ENCODE measurements at places on chromosomes 1 and 21. TPM values are rescaled to one million over a fixed set of nuclear protein-coding genes. Genes with fewer than 3 reads are reported as not detected.

NBPF4 gene
- not detected for total RNA-seq

SGIP1 gene
- 12.4 TPM for total RNA-seq

ATPAF1 gene
- 34.9 TPM for total RNA-seq

DNA sequence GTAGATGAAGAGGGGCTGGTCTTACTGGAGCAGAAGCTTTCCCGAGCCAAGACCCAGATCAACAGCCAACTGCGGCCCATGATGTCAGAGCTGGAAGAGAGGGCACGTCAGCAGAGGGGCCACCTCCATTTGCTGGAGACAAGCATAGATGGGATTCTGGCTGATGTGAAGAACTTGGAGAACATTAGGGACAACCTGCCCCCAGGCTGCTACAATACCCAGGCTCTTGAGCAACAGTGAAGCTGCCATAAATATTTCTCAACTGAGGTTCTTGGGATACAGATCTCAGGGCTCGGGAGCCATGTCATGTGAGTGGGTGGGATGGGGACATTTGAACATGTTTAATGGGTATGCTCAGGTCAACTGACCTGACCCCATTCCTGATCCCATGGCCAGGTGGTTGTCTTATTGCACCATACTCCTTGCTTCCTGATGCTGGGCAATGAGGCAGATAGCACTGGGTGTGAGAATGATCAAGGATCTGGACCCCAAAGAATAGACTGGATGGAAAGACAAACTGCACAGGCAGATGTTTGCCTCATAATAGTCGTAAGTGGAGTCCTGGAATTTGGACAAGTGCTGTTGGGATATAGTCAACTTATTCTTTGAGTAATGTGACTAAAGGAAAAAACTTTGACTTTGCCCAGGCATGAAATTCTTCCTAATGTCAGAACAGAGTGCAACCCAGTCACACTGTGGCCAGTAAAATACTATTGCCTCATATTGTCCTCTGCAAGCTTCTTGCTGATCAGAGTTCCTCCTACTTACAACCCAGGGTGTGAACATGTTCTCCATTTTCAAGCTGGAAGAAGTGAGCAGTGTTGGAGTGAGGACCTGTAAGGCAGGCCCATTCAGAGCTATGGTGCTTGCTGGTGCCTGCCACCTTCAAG, 57.3 kb downstream of the LAMC2 start:
- no peak for DNase-seq

- peak; percentile 25 for DNase-seq
Measured at GRCh38 chr1:154988058-154988954, 5.1 kb upstream of the LENEP start.

DNA sequence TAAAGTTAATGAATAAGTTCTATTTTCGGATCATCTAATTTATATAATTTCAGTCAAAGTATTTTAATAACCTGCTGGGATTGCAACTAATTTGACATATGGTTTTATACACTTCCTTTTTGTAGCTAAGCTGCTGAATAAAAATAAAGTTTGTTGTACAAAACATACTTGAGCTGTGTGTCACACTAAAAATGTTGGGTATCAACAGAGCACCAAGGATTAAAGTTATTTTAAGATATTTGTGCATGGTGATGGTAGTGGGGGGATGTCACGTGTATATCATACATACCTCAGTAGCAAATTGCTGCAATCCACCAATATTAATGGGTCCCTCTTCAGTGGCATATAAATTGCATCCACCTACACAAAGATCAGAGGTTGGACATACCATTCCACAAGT, 199.6 kb downstream of the DPYD start:
- DNase-seq: no peak

GRCh38 chr21:38925478-38925877, 119.7 kb downstream of the ETS2 start:
- no peak for DNase-seq

- DNase-seq: no peak
Measured at GRCh38 chr1:199463521-199464127, 563.9 kb upstream of the NR5A2 start.

DNA sequence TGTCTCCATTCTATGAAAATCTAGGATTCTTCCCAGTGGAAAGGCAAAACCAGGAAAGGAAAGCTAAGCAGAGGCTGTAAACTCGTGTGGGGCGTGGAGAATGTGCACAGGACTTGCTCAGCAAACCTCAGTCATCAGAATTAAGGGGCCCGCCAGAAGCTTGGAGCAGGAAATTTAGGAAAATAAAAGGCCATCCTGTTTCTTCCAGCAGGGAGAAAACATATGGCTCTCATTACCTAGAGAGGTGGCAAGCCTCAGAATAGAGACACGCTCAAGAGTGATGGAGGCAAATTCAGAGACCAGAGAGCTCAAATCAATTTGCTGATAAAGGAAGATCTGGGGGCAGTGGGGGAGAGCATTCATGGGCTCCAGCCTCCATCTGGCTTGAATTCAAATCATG, 151.9 kb upstream of the KLHDC7A start:
- no peak for DNase-seq

- DNase-seq: no peak
Measured at GRCh38 chr1:116827607-116828105, 73.4 kb downstream of the CD2 start.

DNA sequence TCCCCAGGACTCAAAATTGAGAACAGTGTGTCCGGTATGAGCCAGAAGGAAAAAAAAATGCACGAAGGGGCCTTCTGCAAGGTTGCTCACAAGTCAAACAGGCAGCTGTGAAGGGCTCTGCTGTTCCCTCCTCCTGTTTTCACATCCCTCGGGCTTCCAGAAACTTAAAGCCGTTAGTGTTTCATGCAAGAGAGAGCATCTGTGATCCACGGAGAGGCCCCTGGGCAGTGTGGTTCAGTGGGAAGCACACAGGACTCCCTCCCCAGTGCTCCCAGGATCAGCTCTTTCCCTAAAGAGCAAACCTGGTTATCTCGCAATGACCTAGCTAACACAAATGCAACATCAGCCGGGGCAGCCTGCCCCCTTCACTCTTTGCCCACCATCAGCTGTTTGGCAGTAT, 2.9 kb upstream of the MATN1 start:
- no peak for DNase-seq

DNA sequence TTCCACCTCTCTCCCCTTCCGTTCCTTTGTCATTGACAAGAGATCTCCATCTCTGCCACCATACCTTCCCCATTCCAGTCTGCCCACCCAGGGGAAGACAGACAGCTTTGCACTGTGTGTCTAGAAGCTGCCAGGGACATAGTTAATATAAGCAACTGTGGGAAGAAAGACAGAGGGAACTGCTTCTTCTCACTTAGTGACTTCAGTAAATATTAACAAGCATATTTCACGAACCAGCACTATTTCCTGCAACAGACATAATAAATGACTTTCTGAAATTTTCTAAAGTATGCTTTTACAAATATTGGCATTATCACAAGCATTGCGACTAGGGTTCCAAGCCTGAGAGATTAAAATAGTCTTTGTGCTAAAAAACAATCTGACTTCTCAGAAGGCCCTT, 43.2 kb upstream of the SLC6A9 start:
- DNase-seq: no peak

DNA sequence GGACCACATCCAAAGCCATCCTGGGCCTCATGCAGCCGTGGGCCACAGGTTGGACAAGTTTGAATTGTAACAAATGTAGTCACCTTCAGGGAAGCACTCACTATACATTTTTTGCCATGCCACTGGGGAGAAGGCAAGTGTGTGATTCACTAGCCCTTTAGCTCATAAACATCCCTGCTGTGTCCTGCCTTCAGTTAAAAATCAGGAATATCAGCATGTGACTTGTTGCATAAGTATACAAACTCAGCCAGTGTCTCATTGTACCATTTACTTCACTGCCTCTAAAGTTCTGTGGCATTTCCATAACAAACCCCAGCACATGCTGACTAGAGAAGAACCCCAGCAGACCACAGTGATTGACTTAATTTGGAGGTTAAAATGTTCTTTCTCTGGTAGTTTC, 142.0 kb upstream of the C1orf105 start:
- DNase-seq: no peak

GRCh38 chr21:33510826-33511225, 19.3 kb upstream of the DNAJC28 start:
- no peak for DNase-seq

DNA sequence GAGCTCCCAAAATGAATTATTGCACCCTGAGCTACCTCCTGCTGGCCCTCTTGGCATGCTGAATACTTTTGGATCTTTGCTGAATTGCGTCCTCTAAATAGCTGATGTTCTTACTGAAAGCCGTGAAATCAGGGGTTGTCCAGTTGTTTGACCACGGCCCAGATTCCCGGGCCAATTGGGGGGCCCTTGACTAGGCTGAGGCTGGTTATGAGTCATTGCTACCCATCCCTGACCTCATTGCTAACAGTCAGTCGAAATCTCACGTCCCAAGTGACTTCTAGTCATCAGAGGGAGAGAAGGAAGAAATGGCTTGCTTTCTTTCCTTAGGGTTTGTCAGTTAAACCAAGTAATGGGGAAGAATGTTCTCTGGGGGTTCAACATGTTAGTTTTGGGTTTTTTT, 37.4 kb downstream of the SMYD2 start:
- DNase-seq: no peak

DNA sequence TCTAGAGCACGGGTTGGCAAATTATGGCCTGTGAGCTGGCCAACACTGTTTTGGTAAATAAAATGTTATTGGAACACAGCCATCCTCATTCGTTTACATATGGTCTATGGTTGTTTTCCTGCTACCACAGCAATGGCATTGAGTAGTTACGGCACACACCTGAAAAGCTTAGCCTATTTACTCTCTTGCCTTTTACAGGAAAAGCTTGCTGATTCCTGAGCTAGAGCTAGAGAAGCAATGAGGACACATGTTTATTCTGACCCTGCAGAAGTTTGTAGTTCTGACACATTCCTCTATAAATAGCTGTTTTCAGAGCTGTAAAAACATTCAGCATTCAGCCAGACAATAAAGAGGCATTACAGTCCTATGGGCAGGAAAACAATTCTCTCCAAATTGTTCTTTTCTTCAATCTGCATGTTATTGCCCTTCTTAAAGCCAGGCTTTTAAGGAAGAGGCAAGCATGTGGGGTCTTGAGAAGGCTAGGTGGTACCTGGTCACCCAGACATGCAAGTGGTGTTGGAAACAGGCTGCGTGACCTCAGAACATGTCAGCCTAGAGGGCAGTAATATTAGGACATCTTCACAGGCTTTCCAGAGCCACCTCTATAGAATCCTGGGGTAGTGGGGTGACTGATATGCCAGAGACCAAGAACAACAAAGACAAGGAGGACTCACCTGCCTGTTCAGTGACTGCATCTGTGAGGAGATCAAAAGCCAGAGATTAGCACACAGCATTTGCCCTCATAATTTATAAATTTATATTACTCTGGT, 1.6 kb downstream of the FCRL2 start:
- DNase-seq: no peak

Data from lower lobe of right lung (tissue), 2 donors.